ENCODE measurements at places on chromosomes 1 and 21.

DNA sequence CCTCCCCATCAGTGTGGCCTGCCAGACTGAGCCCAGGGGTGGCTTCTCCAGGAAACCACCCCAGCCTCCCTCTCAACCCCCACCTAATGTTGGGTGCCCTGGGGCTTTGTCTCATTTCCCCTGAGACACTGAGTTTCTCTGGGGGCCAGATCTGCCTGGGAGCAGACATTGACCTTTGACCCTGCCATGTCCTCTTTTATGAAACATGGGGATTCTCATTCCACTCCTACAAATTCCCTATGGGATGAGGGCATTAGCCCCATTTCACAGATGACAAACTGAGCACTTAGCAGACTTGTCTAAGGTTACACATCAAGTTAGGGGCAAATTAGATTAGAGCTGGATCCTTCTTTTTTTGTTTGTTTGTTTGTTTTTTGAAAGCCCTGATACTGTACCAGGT lies 24.1 kb downstream of the RHBG start:
- DNase-seq = no peak

GRCh38 chr1:33826311-33826710 lies 37.6 kb upstream of the HMGB4 start:
- DNase-seq = no peak

GRCh38 chr1:171954361-171954760 lies 113.1 kb downstream of the DNM3 start:
- DNase-seq = no peak

- no peak for DNase-seq
Observed at GRCh38 chr1:89125240-89125912, 538 bp downstream of the GBP2 start.

GRCh38 chr1:236206548-236206947 lies 64.2 kb downstream of the GPR137B start:
- DNase-seq = no peak

- DNase-seq = no peak
Observed at GRCh38 chr1:27561124-27561899, 42.6 kb downstream of the AHDC1 start.
